ENCODE measurements at places on chromosomes 16 and 17.

DNA sequence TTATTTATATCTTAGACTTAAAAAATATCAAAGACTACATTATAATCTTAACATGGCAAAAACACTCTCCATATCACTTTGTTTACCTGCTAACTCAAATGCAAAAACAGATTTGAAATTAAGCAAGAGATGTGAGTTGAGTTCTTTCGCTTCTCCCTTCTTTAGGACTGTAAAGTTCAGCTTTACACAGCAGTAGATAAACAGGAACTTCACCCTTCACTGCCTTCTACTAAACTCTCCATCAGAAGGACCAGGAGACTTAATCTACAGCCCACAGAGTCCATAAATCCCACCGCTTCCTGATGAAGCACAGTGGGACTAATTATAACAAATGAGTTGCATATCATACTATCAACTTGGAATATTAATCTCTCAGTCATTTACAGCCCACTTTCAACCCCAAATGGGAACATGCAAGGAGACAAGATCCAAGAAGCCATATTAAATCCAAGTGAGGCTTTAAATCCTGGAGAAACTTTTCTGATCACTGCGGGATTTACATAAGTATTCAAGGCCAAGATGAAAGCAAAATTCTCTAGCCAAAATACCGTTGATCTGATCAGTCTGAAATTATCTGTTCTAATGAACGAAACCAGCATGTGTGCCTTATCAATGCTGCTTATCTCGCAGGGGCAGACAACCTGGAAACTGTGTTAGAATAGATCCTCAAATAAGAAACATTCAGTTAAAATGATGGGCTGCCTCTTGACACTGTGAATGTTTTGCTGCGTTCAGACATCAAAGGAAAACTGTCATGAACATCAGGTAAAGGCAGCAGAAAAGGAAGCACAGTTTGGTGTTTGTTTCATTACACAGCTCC, 1.6 kb downstream of the AMFR start:
- no peak for DNase-seq

GRCh38 chr17:66767154-66767933, 67.6 kb upstream of the CACNG5 start:
- DNase-seq, result no peak

DNA sequence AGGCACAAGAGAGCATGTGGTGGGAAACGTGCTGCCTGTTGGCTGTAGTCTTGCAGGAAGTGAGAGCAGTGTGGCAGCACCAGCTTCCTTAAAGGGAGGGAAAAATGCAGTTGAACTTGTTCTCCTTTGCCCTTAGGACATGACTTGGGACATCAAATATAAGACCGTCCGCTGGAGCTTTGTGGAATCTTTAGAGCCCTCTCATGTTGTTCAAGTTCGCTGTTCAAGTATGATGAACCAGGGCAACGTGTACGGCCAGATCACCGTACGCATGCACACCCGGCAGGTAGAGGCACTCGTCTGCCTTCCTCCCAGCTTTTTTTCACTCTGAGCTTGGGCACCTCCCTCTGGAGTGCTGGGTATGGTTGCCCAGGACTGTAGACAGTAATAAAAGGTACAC, 23.3 kb downstream of the GPR179 start:
- no peak for DNase-seq

DNA sequence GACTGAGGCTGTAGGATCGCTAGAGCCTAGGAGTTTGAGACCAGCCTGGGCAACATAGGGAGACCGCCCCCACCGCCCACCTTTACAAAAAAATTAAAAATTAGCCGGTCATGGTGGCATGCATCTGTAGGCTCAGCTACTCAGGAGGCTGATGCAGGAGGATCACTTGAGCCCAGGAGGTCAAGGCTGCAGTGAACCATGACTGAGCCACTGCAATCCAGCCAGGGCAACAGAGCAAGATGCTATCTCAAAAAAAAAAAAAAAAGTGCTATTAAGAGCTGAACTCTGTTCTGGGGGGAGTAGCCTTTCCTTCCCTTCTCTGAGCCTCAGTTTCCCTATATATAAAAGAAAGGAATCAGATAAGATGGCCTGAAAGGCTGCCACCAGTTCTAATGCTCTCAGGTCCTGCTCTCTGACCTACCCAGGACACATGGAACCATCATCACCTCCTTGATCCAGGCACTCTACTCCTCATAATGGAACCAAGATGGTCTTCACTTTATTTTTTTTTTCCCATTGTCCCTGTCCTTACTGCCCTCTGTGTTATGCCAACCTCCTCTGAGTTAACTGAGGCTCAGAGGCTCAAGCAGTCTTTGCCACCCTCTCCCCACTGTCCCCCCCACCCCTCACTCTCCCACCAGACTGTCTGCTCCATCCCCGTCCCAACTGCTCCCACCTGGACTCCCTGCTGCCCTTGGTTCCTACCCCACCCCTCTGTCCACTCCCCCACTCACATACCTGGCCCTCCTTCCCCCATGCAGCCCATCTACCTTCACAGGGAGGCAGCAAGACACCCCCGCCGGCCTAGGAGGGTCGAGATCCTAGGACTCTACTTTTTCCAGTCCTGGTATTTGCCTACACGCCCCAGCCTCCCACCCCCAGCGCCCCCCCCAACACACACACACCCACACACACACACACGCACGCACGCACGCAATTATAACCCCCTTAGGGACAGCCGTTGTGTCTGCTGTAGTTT, 23.8 kb upstream of the EIF1 start:
- DNase-seq, result no peak

DNA sequence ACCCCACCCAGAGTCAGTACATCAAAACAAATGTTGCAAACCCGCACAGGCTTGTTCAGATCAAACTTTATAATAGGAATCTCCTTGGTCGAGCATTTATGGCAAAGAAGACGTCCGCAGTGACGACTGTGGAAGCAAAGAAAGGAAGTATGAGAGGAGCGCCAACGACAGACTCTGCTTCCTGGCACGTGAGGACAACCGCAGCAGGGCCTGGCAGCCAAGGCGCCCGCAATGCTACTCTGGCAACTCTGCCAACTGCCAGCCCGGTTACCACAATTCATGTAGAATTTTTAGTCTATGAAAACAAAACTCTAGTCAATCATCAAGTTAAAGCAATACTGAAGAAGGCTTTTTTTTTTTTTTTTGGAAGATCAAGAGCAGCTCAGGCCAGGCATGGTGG, 24.8 kb downstream of the CYB5D2 start:
- no peak for DNase-seq

DNA sequence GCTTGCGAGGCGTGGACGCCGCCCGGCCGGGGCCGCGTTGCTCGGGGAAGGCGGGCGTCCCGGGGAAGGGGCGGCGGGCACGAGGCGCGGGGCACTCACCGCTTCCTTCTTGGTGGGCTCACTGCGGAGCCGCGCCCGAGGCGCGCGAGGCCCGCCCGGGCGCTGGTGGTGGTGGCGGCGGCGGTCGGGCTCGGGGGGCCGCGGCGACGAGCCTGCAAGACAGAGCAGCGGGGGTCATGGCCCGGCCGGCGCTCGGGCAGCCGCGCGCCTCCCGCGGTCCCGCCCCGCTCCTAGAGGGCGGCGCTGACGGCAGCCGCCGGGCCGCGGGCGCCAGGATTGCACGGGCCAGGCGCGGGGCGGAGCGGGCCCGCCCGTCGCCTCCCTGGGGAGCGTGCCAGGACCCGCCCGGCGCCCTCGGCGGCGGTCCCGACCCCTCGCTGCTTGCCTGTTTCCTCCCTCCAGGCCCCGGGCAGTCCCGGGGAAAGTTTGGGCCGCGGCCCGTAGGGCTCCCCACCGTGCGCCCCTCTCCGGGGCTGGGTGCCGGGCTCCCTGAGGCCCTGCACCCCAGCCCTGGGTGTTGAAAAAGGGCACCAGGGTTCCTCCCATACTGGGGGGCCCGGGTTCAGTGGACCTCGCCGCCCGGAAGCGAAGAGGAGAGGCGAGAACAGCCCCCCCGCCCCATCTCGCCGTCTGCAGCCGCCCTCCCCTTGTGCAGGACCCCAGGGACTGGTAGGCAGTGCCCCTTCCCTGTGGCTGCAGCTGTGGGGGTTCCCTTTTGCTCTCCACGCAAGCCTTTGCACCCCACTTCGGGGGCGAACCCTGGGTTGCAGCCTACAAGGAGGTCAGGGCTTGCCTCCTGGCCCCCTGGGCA, at the start of gene C16orf74:
Gene C16orf74, minus strand, starts transcription at position 270 of the 871 bp plus-strand sequence. CDS start 15,879 bp downstream, outside the sequence.
- no peak for DNase-seq

GRCh38 chr16:66462912-66463311, 35.8 kb downstream of the BEAN1 start:
- no peak for DNase-seq

GRCh38 chr16:68492543-68493411, 44.5 kb upstream of the SMPD3 start:
- no peak for DNase-seq

GRCh38 chr17:28343491-28343932, 8.0 kb downstream of the TNFAIP1 start:
- DNase-seq, result no peak

DNA sequence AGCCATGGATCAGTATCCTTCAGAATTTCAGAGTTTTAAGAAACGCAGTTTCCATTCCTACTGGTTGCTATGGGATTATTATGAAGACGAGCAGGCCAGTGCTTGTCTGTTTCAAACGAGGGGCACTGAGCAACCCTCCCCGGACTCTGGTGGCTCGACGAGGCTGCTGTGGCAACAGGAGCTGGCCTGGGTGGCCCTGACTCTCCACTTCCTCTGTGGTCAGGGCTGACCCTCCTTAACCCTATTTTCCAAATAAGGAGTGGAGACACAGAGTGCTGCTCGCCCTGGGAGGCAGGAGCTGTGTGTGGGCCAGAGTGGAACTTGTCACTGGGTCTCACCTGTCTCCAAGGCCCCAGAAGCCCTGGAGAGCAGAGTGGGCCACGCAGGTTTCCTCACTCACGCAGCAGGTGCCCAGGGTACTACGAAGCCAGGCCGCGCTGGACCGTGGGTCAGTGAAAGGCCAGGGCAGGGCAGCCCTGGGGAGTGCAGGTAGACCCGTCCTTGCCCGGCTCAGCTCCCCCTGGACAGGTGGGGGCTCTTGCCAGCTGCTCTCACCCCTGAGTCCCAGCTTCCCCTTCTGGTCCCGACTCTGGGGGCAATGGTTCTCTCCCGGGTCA, 3.3 kb downstream of the GALNS start:
- no peak for DNase-seq

GRCh38 chr17:33292201-33292980, 704 bp downstream of the ASIC2 start:
- peak; percentile 59 for DNase-seq
